Stimulated activated CD4-positive, alpha-beta T cell treated with anti-CD3 and anti-CD28 coated beads, Interleukin-12 subunit alpha, Interleukin-12 subunit beta, amount 100 ng/mL, for 48 hours (primary cell): ENCODE measurements at places on chromosomes 11 and 22.
A peak's percentile ranks its signal among the peaks of the same experiment; 100 is the strongest.

- DNase-seq = no peak
Observed at GRCh38 chr22:39239561-39240423, 5.0 kb downstream of the PDGFB start.

- no peak for DNase-seq
Observed at GRCh38 chr11:28860893-28861292, 752.7 kb downstream of the METTL15 start.

GRCh38 chr22:39206491-39206890 is 38.3 kb downstream of the PDGFB start:
- DNase-seq = no peak

DNA sequence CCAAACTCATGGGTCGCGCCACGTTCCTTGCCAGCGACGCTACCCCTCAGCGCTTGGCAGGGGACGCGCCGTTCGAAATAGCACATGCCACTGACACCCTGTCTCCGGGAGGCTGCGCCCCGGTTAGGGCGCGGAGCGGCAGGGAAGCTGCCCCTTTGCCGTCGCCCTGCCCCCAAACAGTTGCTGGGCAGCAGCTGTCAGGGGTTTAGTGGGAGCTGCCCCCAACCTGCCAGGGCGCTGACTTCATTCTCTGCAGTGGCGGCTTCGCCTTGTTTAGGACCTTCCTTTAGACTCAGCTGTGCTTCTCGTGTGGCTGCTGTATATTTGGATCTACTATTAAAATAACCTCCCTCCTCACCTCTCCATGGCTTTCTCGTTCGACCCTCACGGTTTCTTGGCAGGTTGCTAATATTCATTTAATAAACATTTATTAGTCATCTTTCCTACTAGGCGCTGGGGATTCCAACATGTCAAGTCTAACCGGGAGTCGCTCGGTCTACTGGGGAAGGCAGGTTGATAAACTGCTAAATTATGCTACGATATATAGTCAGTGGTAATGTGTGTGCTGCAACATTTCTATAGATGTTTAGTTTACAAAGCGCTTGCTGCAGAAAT is 782 bp downstream of the TMEM109 start:
- DNase-seq = no peak

- DNase-seq = no peak
Observed at GRCh38 chr11:45655012-45655283, 10.5 kb downstream of the CHST1 start.

DNA sequence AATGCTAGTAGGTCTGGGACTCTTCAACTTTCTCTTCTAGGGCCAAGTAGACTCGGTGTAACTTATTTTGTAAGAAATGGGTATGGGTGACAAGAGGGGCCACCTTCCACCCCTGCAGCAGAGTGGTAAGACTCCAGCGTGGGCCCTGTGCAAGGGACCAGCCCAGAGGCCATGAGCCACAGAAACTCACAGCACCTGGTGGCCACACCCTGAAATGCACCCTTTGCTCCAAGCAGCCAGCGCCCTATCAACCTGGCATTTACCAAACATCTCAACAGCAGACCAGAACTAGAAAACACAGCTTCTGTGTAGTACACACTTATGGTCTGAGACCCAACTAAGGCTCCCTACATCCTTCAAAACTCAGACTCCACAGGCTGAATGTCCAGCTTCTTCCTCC is 5.7 kb downstream of the CDCA5 start:
- peak; percentile 52 for DNase-seq

DNA sequence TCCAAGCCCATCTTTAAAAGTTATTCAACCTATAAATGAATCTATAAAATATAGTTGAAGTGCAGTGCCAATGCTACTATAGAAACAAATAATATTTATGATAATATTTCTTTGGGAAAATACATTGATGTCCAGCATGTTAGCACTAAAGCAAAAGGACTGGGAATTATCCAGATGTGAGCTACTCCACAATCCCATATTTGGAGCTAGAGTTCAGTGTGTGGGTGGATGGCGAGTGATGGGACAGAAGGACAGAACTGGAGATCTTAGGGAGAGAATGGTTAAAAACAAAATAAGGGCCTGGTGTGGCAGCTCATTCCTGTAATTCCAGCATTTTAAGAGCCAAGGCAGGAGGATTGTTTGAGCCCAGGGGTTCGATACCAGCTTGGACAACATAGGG is 216.8 kb downstream of the TMEM135 start:
- no peak for DNase-seq

DNA sequence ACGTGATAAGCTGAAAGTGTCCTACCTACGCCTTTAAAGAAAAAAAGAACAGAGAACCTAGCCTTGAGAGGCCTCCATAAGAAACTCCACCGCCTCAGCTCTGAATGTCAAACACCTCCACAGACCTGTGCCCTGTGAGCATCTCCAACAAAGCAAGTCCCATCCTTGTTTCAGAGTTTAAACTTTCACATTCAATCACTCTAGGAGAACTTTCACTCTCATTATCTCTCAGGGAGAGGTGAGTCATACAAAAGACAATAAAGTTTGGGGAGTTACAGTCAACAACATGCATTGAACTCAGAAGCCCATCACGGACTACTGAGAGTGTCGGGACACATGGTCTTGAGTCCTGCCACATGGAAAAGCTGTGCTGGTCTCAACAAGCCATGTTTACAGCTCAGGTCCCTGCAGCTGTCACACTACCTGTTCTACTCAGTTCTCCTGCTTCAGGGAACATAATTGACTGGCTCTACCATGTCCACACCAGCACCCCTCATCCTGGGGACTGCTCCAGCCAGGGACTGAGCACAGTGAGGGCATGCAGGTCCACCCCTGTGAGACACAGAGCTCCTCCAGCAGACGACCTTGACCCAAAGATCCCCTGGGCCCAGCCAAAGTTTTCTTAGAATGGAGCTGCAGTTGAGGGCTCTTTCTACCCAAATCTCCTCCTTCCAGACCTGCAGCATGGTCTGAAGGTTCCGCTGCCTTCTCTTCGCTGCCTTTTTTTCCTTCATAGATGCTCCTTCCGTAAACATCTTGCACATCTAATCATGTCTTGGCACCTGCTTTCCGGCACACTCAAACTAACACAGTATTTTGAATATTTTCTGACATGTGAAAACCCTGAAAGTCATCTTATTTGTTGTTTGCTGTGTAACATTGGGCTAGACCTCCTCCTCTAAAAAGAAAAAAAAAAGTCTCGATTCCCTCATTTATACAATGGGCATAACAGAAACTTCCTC is 114.9 kb downstream of the ETS1 start:
- no peak for DNase-seq

- DNase-seq = no peak
Observed at GRCh38 chr11:35927104-35927503, 16.8 kb upstream of the LDLRAD3 start.

DNA sequence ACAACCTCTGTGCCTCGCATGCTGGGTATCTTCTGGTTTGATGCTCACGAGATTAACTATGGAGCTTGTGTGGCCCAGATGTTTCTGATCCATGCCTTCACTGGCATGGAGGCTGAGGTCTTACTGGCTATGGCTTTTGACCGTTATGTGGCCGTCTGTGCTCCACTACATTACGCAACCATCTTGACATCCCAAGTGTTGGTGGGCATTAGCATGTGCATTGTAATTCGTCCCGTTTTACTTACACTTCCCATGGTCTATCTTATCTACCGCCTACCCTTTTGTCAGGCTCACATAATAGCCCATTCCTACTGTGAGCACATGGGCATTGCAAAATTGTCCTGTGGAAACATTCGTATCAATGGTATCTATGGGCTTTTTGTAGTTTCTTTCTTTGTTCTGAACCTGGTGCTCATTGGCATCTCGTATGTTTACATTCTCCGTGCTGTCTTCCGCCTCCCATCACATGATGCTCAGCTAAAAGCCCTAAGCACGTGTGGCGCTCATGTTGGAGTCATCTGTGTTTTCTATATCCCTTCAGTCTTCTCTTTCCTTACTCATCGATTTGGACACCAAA is 516 bp downstream of the OR52J3 start:
- no peak for DNase-seq
